Foreskin fibroblast (primary cell): ENCODE measurements at places on chromosomes 12 and 14.
A peak's percentile ranks its signal among the peaks of the same experiment; 100 is the strongest.

DNA sequence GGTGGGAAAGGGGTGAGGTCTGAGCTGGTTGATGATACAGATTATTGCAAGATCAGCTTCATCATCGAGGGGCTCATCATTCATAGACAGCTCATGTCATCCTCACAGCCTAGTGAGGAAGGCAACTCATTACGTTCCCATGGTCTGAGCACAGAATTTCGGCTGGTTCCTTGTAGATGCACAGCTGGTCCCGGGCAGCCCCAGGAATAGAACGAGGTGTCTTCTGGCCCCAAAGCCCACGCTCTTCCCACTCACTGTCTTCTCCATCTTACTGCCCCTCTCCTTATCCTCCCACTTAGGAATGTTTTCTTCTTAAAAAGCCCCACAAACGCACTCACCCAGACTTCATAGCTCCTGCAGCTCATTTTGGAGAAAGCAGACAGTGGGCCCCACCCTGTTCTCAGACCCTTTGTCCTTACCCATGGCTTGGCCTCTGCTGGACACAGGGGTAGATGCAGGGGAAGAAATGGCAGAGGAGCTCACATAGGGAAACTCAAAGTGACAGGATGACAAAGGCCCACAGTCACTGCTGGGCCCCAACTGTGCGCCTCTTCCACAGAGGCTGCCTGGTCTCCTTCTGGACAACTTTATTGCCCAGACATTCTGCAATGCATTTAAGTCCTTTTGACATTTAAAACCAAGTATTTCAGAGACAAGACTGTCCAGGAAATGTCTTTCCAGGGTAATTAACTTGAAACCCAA, 162.2 kb downstream of the ADGRD1 start:
- DNase-seq: no peak

- DNase-seq: peak; percentile 71
Observed at GRCh38 chr12:68259318-68259940, 6.0 kb upstream of the IL22 start.

DNA sequence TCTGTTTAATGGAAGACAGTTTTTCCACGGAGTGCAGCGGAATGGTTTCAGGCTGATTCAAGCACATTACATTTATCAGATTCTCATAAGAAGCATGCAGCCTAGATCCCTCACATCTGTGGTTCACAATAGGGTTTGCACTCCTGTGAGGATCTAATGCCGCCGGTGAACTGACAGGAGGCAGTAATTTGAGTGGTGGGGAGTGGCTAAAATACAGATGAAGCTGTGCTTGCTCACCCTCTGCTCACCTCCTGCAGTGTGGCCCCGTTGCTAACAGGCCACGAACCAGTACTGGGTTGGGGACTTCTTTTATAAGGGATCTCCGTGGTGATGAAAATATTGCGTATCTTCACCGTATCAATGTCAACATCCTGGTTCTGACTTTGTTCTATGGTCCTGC, 107.8 kb downstream of the OTX2 start:
- no peak for DNase-seq

- DNase-seq: no peak
Observed at GRCh38 chr12:98587084-98587483, 6.4 kb upstream of the SLC25A3 start.

- DNase-seq: no peak
Observed at GRCh38 chr14:94805680-94806288, 35.9 kb upstream of the GSC start.

- no peak for DNase-seq
Observed at GRCh38 chr14:68492381-68493151, 300.3 kb downstream of the ZFP36L1 start.

DNA sequence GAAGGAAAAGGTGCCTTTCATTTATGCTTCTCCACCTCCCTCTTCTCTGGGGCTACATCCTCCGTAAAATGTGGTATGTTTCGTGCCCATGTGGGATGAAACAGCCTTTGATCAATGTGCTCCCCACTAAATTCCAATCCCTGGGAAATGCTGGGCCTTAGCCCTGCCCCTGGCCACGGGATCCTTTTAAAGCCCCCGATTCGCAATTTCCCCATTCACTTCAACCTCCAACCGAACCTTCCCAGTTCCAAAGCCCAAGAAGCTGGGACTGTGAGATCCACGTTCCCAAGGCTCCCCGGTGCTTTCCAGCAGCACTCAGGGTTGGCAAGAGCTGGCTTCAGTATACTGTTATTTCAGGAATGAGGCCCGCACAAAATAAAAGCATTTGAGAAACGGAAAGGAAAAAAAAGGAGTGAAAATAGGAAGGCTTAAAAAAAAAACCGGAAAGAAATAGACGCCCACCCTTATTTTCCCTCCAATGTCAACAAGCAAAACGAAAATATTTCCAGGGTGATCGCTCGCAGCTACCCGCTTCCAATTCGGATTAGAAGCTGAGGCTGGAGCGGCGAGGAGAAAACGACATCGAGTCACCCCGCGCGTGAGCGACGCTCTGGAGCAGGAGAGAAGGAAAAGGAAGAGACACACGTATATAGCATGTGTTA, 1.3 kb upstream of the FOXG1 start:
- DNase-seq: peak; percentile 42

- no peak for DNase-seq
Observed at GRCh38 chr14:90421001-90421631, 24.3 kb downstream of the CALM1 start.

GRCh38 chr12:8031872-8032241, 659 bp upstream of the FOXJ2 start:
- no peak for DNase-seq

DNA sequence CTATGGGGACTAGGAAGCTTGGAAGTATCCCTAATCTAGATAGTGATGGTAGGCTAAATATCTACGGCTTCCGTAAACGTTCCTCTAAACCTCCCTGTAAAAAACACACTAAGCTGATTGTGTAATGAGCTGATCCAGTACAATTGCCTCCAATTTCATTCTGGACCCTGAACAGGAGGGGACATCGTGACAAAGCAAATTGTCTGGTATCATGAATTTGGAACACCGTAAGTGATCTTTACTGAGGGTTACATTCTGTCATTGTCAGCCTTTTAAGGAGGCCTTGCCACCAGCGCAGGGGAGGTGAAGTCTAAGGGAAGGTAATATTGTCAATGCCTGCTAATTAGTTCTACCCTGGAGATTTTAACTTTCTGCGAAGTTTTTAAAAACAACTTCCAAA, 487 bp upstream of the MGST1 start:
- DNase-seq: no peak

DNA sequence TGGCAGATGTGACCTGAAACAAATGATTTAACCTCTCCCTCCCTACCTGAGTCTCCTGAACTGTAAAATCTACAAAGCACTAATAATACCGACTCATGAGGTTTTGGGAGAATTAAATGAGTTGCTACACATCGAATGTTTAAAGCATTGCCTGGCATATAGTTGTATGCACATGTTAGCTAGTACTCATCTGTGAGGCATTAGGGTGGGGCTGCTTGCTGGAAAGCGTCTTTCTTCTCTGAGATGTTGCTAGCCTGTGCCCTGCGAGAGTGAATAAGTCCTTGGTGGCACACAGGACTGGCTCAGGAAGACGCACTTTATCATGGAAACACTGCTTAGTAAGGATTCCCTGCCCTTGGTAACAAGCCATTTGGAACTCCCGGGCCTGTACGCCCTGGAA, 6.1 kb downstream of the RAPGEF3 start:
- peak; percentile 80 for DNase-seq

- DNase-seq: no peak
Observed at GRCh38 chr12:94864987-94865386, 138.5 kb downstream of the NDUFA12 start.

DNA sequence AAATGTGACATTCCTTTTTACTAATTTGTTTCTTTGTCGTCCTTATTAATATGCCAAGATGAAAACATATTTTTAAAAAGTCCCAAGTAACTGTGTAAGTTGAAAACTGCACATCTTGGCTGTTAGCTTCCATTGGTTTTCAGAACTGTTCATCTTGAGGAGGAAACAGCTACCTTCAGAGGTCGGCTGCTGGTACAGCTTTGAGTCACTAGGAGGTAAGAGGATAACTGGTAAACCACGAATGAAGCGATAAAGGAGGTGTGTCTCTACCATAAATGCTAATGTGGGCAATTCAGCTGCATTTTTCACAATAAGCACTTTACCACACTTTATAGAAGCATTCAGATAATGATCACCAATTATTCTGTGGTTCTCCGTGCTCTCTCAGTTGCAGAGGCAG, 137.5 kb upstream of the KRAS start:
- DNase-seq: no peak

- peak; percentile 52 for DNase-seq
Observed at GRCh38 chr12:47100160-47100559, 20.4 kb upstream of the AMIGO2 start.

DNA sequence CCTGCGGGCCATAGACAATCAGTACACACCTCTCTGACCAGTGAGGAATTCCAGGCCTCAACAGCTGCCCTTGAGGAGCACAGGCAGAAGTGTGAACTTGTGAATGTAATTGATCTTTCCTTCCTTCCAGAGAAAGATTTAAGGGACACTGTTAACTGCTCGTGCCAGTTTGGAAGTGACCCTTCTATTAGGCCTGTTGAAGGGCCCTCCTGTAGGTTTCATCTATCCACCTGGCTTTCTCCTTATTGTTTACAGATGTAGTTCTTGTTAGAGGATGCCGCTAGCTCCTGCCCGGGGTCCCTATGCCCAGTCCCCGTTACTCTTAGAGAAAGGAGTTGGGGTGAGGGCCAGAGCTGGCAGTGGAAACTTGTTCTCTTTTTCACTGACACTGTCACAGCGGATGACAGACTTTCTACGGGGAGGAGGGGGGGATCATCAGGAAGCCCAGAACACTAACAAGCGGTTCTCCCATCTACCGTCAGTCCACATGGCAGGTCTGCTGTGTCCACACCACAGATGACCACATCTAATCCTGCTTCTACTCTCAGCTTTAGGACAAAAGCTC, 42.6 kb downstream of the SH2B3 start:
- peak; percentile 28 for DNase-seq

DNA sequence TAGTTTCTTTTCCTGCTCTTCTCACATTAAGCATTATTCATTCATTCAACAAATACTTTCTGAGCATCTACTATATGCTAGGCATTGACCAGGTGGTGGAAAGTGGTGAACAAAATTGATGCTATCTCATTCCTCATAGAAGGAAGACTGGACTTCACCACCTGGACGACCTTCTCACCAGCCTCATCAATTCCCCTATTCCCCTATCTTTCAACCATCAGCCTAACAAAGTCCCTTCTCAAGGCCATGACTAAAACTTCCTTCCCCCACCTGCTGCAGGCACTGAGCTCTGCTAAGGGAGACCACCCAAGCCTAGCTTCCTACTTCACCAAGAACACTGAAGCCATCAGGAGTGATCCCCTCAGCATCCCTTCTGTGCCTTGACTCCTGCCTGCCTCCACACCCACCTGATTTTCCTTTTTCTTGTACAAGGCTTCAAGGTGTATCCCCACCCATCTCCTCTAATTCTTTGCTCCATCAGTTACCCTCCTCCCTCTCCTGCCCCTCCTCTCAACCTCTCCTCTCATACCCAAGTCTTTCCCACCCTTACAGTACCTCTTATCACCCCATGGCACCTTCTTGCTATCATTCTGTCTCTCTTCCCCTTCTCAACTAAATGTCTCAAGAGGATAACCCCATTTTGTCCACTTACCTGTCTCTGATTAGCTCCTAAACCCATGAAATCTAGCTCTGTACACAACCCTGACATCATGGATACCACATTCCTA, 19.5 kb downstream of the KRT76 start:
- DNase-seq: no peak

DNA sequence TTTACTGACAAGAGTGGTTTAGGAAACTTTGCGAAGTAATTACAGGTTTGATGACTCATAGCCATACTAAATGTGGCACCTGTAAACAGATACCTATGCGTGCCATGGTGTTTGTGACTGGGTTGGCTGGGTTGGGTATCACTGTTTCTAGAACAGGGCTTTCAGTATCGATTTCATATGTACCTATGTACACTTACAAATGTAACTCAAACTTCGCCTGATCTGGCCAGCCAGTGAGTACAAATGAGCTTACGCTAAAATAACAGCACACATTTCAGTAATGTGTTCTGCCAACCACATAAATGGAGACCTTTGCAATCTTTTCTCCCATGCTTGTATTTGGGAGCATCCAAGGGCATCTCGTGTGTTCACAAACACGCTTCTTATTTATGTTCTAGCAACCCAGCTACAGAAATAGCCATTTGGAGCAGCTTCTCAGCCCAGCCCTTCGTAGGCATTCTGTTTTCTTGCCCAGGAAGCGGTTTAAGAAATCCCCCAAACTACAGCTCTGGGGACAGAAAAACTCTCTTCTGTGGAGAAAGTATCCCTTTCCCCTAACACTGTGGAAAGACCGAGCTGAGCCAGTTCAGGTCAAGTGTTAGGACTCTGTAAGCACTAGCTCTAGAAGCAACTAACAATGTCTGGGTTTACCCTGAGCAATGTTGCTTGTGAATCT, 42.3 kb upstream of the MDM1 start:
- no peak for DNase-seq

GRCh38 chr12:128314611-128315010, 47.6 kb downstream of the TMEM132C start:
- DNase-seq: no peak

GRCh38 chr12:101042211-101042610, 167.8 kb downstream of the SLC5A8 start:
- DNase-seq: no peak

- DNase-seq: no peak
Observed at GRCh38 chr12:110776410-110776809, 33.7 kb upstream of the PPP1CC start.

DNA sequence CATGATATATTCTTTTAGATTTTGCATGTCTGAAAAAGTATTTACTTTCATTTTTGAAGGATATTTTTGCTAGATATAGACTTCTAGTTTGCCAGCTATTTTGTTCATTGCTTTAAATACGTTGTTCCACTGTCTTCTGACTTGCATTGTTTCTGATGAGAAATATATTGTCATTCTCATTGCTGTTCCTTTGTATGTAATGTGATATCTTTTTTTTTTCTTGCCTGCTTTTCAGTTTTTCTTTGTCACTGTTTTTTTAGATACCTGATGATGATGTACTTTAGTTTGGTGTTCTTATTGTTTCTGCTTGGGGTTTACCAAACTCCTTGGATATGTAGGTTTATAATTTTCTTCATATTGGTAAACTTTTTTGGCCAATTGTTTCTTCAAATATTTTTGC, 107.9 kb downstream of the SNAPC1 start:
- no peak for DNase-seq

DNA sequence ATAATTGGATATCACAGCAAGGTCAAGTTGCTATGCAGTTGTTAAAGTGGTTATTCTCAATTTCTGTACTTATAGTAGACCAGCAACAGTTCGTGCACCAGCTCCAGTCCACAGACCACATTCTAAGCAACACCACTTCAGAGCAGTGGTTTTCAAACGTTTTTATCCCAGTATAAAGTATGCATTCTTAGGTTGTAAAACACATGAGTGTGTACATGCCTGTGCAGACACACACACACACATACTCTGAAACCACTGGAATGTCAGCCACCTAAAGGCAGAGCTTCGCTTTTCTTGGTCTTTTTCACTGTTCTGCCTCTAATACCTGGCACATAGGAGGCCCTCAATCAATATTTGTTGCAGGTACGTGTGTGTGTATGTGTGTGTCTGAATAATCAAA, 22.2 kb upstream of the C12orf71 start:
- DNase-seq: no peak
